ENCODE measurements at places on chromosomes 2 and 18.
A peak's percentile ranks its signal among the peaks of the same experiment; 100 is the strongest.

- no peaks in the 10 kb centered on the region for H3K27me3 ChIP-seq
- no peak overlapping the region for H3K27ac ChIP-seq
- H3K36me3 ChIP-seq, result peaks cover 36% of the 10 kb centered on the region
- no peak overlapping the region for H3K4me3 ChIP-seq
- DNase-seq, result no peak
These were observed 77.8 kb upstream of the STON1 start for GRCh38 chr2:48452108-48452507.

GRCh38 chr2:199556527-199557285, 99.0 kb upstream of the SATB2 start:
- H3K36me3 ChIP-seq, result no peaks in the 10 kb centered on the region

- H3K4me3 ChIP-seq, result no peak overlapping the region
- peaks cover 91% of the 10 kb centered on the region for H3K4me1 ChIP-seq
- no peaks in the 10 kb centered on the region for H3K27me3 ChIP-seq
- H3K27ac ChIP-seq, result peak overlapping the region; percentile 98
- peaks cover 34% of the 10 kb centered on the region for H3K36me3 ChIP-seq
These were observed 132.3 kb downstream of the HDAC4 start for GRCh38 chr2:239268549-239268948.

- peak; percentile 95 for DNase-seq
- H3K27ac ChIP-seq, result peak overlapping the region; percentile 96
- H3K36me3 ChIP-seq, result peaks cover 68% of the 10 kb centered on the region
- no peaks in the 10 kb centered on the region for H3K27me3 ChIP-seq
- peak overlapping the region; percentile 81 for H3K4me3 ChIP-seq
These were observed 111.7 kb downstream of the ANKRD44 start for GRCh38 chr2:197198890-197199289.

- peaks cover 34% of the 10 kb centered on the region for H3K36me3 ChIP-seq
- H3K27me3 ChIP-seq, result no peaks in the 10 kb centered on the region
- H3K27ac ChIP-seq, result no peak overlapping the region
- DNase-seq, result no peak
- no peak overlapping the region for H3K4me3 ChIP-seq
These were observed 18.4 kb downstream of the RTP5 start for GRCh38 chr2:241887806-241888522.

GRCh38 chr2:240425236-240425615, 10.2 kb upstream of the GPC1 start:
- peaks cover 48% of the 10 kb centered on the region for H3K27me3 ChIP-seq
- H3K36me3 ChIP-seq, result no peaks in the 10 kb centered on the region
- no peak overlapping the region for H3K4me3 ChIP-seq
- peaks cover 6% of the 10 kb centered on the region for H3K4me1 ChIP-seq

DNA sequence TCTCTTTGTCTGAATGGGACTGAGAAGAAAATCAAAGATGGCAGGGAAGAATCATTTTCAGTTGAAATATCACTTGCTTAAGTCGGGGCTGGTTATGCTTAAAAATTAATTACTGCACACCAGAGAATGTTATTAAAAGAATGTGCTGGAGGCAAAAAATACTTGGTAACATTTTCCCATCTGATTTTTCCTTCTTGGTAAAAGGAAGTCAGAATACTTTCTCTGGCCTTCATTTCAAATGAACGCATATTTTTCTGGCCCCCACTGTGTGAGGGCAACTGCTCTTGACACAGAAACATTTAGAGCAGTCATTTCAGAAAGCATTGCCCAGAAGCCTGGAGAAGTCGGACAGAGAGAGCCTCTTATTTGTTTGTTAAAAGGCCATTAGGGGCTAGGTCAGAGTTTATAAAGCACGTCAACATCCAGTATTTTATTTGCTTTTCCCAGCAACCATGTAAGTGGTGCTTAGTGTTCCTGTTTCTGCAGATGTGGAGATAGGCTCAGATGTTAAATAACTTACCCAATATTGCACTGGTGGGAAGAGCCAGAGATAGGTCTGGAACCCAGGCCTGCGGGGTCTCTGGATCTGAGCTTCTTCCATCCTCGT, 32.9 kb upstream of the LYPD6B start:
- H3K4me3 ChIP-seq, result no peak overlapping the region
- H3K27me3 ChIP-seq, result no peaks in the 10 kb centered on the region
- no peaks in the 10 kb centered on the region for H3K4me1 ChIP-seq
- no peak overlapping the region for H3K27ac ChIP-seq
- no peaks in the 10 kb centered on the region for H3K36me3 ChIP-seq
- DNase-seq, result no peak

DNA sequence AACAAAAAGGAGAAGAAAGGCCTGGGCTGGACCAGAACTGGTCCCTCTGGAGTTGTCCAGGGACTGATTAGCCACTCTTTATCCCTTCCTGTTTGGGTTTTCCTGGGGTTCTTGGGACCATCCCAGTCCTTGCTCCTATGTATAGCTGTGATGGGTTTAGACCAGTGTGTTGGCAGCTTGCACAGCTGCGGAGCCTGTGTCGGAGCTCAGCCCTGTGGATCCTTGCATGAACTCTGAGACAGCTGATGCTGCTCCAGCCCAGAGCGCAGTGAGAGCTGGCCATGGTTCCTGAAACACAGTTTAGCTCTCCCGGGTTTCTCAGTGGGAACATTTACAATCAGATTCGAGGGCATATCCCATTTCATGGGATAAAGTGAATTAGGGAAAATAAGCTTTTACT, 16.9 kb downstream of the IMPA2 start:
- DNase-seq, result no peak
- H3K27me3 ChIP-seq, result no peaks in the 10 kb centered on the region
- H3K4me1 ChIP-seq, result peaks cover 22% of the 10 kb centered on the region
- H3K36me3 ChIP-seq, result peaks cover 5% of the 10 kb centered on the region

DNA sequence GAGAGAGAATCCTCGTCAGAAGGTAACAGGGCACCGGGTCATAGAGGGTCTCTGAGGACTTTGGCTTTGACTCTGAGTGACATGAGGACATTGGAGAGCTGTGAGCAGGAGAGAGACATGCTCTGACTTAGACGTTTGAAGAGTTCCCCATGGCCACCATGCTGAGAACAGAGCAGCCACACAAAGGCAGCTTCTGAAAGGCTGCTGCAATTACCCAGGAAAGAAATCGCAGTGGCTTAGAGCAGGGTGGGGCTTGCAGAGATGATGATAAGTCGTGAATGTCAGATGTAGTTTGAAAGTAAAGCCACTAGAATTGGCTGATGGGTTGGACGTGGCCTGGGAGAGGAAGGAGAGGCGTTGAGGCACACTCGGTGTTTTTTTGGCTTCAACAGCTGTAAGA, 79.0 kb downstream of the ZCCHC2 start:
- no peaks in the 10 kb centered on the region for H3K36me3 ChIP-seq
- H3K4me1 ChIP-seq, result peaks cover 5% of the 10 kb centered on the region
- no peak overlapping the region for H3K4me3 ChIP-seq

DNA sequence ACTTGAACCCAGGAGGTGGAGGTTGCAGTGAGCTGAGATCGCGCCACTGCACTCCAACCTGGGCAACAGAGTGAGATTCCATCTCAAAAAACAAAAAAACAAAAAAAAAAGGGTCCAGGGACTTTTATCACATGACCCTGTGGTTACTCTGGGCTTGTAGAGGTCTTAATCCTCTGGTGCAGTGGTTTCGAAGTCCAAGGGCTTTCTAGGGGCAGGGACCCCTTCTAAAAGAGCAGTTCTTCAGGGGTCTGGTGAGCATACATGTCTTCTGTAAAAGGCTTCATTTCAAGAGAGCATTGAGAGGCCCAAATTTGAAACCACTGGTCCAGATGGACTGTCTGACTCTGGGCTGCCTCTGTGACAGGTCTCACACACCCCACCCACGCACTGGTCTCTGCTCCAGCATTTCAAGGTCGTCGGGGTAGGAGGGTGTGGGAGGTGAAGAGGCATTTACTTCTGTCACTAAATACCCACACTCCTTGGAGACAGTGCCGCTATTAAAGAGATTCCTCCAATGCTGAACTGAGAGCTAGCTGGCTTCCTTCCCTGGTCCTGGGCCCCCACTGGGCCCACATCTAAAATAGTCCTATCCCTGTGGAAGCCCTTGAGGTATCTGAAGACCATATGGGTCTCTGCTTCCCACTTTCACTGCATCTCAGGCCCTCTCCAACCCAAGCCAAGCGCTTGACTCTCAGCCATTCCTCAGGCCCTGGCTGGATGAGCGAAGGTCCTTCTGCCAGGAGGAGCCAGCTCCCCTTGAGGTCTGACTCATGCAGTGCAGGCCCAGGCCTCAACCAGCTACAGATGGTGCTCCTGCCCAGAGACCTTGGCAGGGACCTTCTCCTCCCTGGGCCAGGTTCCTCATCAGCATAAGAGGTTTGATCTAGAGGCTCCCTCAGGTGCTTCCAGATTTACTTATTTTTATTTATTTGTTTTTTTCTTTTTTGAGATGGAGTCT, 44.8 kb downstream of the PAX8 start:
- peak overlapping the region; percentile 35 for H3K4me3 ChIP-seq
- peaks cover 17% of the 10 kb centered on the region for H3K36me3 ChIP-seq
- H3K4me1 ChIP-seq, result peaks cover 50% of the 10 kb centered on the region
- no peak for DNase-seq
- H3K27me3 ChIP-seq, result peaks cover 14% of the 10 kb centered on the region

DNA sequence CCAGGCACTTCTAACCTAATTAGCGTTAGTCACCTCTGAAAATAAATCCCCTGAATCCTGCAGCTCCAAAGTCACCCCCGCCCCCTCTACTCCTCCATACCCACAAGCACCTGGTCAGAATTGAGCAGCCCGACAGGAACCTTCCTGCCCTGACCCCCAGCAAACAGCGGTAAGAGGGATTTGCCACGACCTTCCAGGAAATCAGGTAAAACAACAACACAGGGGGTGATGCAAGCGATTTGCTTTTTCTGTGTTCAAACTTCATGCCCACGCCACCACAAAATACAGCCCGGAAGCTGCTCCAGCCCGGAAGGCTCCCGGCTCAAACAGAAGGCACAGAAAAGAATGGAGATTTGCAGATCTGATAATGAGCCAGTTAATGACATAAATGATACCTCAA, 367.1 kb downstream of the GPD2 start:
- H3K36me3 ChIP-seq, result no peaks in the 10 kb centered on the region
- no peaks in the 10 kb centered on the region for H3K4me1 ChIP-seq
- no peak for DNase-seq
- H3K27me3 ChIP-seq, result peaks cover 3% of the 10 kb centered on the region
- H3K4me3 ChIP-seq, result no peak overlapping the region
- no peak overlapping the region for H3K27ac ChIP-seq

- H3K4me3 ChIP-seq, result peak overlapping the region; percentile 22
- no peaks in the 10 kb centered on the region for H3K36me3 ChIP-seq
- H3K4me1 ChIP-seq, result peaks cover 51% of the 10 kb centered on the region
- H3K27ac ChIP-seq, result peak overlapping the region; percentile 89
- no peaks in the 10 kb centered on the region for H3K27me3 ChIP-seq
- DNase-seq, result peak; percentile 28
These were observed 65.2 kb downstream of the PLCL1 start for GRCh38 chr2:197869501-197870111.

GRCh38 chr2:239716536-239717318, 308.4 kb downstream of the NDUFA10 start:
- no peaks in the 10 kb centered on the region for H3K36me3 ChIP-seq
- H3K4me1 ChIP-seq, result no peaks in the 10 kb centered on the region
- no peak for DNase-seq
- H3K27me3 ChIP-seq, result peaks cover 3% of the 10 kb centered on the region

DNA sequence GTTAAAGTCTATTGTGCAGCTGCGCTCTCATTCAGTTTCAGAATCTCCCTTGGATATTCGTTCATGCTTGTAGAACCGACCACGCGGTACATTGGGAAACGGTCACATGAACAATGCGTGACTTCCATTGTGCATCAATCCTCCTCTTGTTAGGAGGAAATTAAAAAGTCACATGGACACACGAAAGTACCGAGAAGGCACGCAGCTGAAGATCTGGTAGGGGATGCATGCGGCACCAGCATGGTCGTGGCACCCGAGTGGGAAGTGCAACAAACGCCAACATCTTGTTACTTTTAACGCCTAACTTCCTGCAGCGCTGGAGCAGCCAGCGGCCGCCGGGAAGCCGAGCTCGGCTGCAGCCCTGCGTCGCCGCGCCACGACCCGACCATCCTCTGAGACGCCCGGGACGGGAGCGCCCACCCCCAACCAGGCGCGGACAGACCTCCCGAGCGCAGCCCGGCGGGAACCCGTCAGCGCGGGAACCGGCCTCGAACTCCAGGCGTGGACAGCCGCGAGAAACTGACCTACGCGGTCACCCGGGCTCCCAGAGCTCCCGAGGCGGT, 412 bp downstream of the OSBPL1A start:
- peak overlapping the region; percentile 82 for H3K4me3 ChIP-seq
- peaks cover 42% of the 10 kb centered on the region for H3K27me3 ChIP-seq

- H3K27me3 ChIP-seq, result no peaks in the 10 kb centered on the region
- H3K4me1 ChIP-seq, result peaks cover 10% of the 10 kb centered on the region
- no peak for DNase-seq
- no peaks in the 10 kb centered on the region for H3K36me3 ChIP-seq
These were observed 327.2 kb upstream of the PKDCC start for GRCh38 chr2:41720331-41721251.

DNA sequence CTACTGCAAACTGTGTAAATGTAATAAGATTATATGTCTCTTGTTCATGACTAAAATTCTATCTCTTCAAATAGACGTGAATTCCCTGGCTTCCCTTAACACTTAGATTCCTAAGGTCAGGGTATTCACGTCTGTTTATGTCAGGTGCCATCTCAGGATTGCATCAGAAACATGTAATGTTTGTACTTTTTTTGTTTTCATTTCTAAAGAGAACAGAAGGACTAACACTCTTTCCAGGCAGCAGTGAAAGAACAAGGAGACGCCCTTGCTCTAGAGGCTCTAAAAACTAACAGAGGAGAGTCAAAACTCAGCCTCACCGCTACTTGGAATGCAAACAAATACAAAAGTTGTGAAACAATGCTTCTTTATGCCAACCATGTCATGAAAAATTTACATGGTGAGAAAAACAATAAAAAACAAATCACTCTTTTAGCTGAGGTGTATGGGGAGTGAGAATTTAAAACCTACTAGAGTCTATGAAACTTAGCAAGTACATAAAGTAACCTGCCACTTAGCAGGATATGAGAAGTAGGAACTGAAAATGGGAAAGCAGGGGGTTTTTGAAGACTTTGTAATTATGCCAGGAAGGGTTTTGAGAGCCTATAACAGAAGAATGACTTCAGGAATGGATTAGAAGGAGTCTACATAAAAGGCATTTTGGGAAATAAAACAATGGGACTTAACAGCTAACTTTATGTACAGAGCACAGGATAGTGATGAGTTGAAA, 522.7 kb downstream of the THSD7B start:
- H3K36me3 ChIP-seq, result no peaks in the 10 kb centered on the region
- H3K27ac ChIP-seq, result no peak overlapping the region
- DNase-seq, result no peak
- H3K4me1 ChIP-seq, result no peaks in the 10 kb centered on the region
- no peaks in the 10 kb centered on the region for H3K27me3 ChIP-seq
- no peak overlapping the region for H3K4me3 ChIP-seq

Data from activated naive CD4-positive, alpha-beta T cell treated with anti-CD3 and anti-CD28 coated beads, Interleukin-2, amount 10 ng/mL, durations not matched to agents 7 days and 5 days (primary cell).